Adipocyte (in vitro differentiated cells): ENCODE measurements at places on chromosomes 12 and 14.
A peak's percentile ranks its signal among the peaks of the same experiment; 100 is the strongest.

DNA sequence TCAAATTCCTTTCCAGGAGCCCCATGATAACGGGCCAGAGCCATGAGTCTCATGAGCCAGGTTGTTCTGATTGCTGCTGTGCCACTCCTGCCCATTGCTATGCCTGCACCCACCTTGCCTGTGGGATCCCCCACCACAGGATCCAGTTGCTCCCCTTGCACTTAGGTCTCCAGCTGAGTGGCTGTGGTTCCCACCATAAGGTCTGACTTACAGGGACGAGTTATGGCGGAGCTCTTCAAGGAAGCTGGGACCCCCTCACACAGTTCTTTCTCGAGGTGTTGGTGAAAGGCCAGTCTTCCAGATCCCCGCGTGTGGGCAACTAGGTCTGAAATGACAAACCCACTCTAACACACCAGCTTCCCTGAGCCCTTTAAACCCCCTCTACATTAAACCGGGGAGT is 111.9 kb upstream of the C14orf180 start:
- DNase-seq = no peak

- no peak for DNase-seq
Observed at GRCh38 chr14:92316937-92317336, 6.0 kb upstream of the SLC24A4 start.

DNA sequence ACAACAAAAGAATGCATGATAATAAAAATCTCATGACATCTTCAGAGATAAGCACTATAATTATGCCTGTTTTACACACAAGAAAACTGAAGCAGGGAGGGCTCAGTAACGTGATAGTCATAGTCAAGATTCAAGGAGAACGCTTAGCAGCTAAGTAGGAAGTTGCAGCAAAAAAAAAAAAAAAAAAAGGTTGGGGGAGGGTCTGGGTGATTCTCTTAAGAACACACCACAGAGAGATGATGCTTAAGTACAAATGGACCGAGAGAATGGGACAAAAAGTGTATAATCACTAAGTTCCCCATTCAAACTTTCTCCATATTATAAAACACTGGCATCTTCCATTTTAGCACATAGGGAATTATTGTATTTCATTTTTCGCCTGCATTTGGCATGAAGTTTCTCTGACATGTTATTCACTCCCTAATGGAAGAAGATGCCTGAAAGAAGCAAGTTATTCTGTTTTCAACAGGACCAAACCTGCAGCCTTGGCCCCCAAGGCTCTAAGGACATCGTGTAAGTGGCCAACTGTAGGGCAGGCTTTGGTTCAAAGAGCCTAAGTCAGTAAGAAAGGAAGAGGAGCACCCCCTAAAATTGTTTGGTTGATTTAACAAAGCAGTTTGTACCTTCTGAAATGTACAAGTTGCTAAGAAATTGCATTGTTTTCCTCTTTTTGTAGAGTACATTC is 142.9 kb upstream of the TMPO start:
- no peak for DNase-seq

DNA sequence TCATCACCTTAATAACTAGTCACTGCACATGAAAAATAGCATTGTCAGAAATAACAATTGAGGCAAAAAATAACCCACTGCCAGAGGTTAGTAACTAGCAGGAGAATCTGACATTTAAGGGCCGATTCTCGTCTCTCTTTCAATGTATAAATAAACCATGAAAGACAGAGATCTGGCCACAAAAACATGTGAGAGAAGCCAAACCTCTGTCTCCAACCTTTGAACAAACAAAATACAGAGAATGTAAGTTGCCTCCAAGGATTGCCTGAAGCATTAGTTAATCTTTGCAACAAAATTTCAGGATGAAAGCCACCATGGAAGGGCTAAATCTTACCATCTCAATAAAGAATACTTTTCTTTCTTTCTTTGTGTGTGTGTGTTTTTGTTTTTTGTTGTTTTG is 257.4 kb upstream of the TMTC1 start:
- DNase-seq = peak; percentile 23

- peak; percentile 78 for DNase-seq
Observed at GRCh38 chr12:54749191-54749818, 101.1 kb upstream of the DCD start.

- peak; percentile 90 for DNase-seq
Observed at GRCh38 chr12:3275171-3276041, 198.2 kb downstream of the TSPAN9 start.

DNA sequence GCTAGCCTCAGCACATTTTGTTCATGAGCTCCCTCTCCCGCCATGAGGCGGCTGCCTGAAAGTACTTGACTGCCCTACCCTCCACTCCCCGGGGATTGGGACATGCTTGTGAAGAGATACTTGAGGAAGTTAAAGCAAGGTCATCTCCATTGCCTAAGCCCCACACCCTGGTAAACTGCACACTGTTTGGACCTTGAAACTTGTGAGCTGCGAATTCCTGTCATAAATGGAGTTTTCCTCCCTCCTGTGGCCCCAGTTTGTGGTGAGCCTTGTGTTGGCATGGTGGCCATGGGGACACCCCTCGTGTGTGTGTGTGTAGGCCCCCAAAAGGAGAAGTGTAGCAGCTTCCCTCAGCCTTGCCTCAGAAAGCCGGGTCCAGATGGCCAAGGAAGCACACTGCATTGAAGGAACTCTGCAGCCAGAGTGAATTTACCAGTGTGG is 395.5 kb downstream of the ZFP36L1 start:
- DNase-seq = no peak

GRCh38 chr14:49977126-49977841 is 84.4 kb downstream of the ARF6 start:
- DNase-seq = no peak

GRCh38 chr12:10211101-10211939 is 1.4 kb upstream of the GABARAPL1 start:
- no peak for DNase-seq

- peak; percentile 11 for DNase-seq
Observed at GRCh38 chr12:90098132-90098779, 389.6 kb upstream of the ATP2B1 start.

DNA sequence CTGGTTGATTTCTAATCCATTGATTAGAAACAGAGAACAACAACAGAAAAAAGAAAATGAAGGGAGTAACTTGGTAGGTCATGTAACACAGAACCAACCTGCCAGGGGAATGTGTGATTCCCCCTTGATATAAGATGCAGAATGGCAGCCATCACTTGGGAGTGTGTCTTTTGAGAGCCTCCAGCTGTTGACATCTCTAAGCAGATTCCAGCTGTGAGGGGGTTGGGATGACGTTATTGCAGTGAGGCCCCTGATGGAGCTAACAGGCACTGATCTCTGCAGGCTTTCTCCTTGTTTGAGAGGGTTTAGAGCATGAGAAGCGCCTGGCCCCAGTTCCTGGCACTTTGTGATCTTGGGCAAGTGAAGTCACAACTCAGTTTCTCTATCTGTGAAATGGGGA is 124.9 kb downstream of the PELI2 start:
- DNase-seq = peak; percentile 12

- no peak for DNase-seq
Observed at GRCh38 chr14:64706119-64706592, 1.9 kb downstream of the PLEKHG3 start.

DNA sequence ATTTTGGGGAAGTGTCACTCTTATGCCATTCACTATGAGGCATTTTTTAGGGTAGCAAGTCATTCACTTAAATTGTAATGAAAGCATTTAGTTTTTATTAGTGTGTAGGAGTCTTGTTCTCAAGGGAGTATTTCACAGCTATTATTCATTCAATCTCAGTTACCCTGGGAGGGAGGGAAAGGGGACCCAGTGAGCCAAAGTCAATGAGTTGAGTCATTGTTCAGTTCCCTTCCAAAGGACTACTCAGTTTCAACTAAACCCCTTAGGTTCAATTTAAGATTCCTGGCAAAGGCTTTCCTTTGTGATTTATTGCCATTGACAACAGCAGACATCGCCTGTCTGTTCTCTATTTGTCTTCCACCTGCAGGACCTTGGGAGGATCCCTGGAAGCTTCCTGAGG is 29.3 kb upstream of the RASSF8 start:
- DNase-seq = no peak

- peak; percentile 63 for DNase-seq
Observed at GRCh38 chr12:13179211-13180074, 17.1 kb upstream of the EMP1 start.

DNA sequence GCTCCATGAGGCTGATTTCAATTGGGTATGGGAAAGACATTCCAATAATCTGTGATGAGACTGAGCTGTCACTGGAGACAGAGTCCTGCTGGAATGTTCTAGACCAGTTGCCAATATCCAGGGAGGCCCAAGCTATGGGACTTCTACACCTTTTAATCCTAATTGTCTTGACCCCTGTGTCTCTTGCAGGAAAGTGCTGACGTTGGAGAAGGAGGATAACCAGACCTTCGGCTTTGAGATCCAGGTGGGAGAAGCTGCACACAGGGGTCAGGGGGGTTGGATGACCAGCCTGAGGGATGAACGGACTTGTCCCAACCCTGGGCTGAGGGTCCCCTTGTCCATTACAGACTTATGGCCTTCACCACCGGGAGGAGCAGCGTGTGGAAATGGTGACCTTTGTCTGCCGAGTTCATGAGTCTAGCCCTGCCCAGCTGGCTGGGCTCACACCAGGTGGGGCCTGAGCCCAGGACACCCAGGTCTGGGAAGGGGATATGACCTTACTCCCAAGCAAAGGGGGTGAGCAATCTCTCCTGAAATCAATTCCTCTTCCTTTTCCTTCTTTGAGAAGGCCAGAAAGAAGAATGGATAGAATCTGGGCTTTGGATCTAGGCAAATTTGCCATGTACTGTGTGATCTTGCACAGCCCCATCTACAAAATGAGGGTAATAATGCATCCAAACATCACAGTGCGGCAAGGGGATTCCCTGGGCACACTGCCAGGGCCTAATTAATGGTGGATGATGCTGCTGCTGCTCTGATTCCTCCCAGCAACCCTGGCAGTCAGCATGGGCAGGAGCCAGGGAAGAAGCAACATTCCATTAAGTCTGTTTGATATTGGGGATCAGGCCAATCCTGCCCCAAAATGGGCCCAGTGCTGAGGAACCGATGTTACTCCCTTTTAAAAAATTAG is 4.2 kb downstream of the TAMALIN start:
- no peak for DNase-seq

GRCh38 chr12:108047071-108047550 is 82.0 kb upstream of the WSCD2 start:
- peak; percentile 1 for DNase-seq

DNA sequence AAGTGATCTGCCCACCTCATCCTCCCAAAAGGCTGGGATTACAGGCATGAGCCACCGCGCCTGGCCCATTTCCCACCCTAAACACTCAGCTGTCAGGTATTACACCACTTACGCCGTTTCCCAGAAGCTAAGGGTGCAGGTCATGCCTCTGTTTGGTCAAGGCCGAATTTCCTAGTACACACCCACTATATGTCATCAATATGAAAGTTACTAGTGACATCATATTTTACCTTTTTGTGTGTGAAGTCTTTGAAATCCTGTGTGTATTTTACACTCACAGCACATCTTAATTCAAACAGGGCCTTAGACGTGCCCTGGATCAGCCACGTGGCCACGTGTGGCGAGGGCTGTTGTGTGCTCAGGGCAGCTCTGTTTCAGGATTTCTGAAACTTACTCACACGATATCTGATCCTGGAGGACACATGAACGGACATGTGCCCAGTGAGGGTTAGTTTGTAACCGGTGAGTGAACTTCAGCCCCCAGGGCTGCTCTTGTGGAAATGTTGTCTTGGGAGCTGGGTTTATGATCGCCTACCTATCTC is 51.8 kb downstream of the GLT1D1 start:
- DNase-seq = no peak

GRCh38 chr14:68879321-68879781 is 86.5 kb upstream of the ZFP36L1 start:
- no peak for DNase-seq

- no peak for DNase-seq
Observed at GRCh38 chr14:96158735-96159134, 45.9 kb upstream of the BDKRB2 start.

DNA sequence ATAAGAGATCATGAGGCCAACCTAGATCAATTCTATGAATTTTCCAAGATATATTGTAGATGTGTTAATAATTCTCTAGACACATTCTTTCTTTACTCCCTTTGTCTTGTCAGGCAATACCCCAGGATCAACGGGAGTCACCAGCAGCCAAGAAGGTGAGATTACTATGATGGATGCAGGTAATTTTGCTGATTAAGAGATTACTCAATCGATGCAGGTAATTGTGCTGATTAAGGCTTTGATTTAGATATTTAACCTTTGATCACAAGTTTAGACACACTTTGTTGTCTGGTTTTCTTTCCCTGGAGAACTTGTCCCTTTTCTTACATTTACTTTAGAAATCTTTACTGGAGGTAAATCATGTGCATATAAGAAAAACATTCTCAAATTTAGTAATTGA is 134.3 kb upstream of the CNTN1 start:
- no peak for DNase-seq

GRCh38 chr14:52254086-52254485 is 13.4 kb upstream of the PTGDR start:
- DNase-seq = no peak

- peak; percentile 41 for DNase-seq
Observed at GRCh38 chr14:71932229-71932981, at the start of gene RGS6. Gene RGS6 (plus strand): TSS chr14:71932429.

DNA sequence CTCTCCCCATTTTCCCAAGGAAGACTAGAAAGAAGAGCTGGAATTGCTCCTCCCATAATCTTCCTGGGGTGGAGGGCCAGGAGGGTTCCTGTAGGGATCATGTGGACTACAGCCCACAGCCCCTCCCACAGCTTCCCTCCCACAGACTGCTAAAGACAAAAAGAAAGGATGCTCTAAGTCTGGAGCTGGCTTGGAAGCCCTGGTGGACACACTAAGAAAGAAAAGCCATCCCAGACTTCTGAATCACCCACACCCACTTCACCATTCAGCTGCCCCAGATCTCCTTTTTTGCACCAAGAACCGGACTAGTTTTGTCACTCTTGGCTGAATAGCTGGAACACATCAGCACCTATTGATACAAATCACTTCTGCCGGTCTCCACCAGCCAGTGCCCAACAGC is 56.8 kb upstream of the PLXNC1 start:
- no peak for DNase-seq

DNA sequence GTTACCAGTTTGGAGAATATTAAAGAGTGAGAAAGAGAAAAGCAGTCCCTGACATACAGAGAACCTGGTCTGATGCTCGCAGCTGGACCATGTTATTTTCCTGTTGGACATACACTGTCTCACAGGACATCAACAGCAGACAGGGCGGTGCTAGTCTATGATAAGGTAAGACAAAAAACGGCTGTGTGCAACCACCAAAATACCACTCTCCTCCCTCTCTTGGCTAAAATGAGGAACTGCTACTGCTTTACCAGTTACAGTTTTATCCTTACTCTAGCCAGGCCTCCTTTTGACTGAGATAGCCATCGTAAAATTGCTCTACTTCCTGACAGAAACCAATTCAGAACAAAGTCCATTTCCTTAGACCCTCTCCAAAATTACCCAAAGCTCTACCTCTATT is 47.0 kb upstream of the ERGIC2 start:
- no peak for DNase-seq

DNA sequence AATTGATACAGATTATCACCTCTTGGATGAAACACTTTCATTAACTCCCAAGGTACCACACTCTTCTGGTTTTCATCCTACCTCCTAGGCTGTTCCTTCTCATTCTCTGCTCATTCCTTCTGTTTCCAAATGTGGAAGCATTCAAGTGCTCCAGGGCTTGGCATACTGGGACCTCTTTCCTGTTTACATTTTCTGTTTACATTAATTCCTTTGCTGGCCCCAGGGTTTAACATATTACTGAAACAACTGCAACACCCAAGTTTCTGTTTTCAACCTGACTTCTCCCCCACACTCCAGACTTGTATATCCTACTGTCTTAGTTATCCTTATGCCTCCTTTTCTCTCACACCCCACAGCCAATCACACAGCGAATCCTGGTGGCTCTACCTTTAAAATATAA is 386.3 kb upstream of the GARIN6 start:
- no peak for DNase-seq

- no peak for DNase-seq
Observed at GRCh38 chr14:34043627-34044372, 92.9 kb upstream of the EGLN3 start.
